ENCODE measurements at places on chromosomes 1 and 21. TPM values are rescaled to one million over a fixed set of nuclear protein-coding genes. Genes with fewer than 3 reads are reported as not detected.

The CHD5 gene
- 0.21 TPM for polyA plus RNA-seq

The SHCBP1L gene
- 0.33 TPM for polyA plus RNA-seq

The TCHH gene
- 0.05 TPM for polyA plus RNA-seq

The ST6GALNAC5 gene
- 4.2 TPM for polyA plus RNA-seq

The ATP6V1G3 gene
- 5.0 TPM for polyA plus RNA-seq

The ITLN2 gene
- 0.06 TPM for polyA plus RNA-seq

The FBXO42 gene
- 22.7 TPM for polyA plus RNA-seq

The ZNF670 gene
- 9.3 TPM for polyA plus RNA-seq

The PLA2G2F gene
- not detected for polyA plus RNA-seq
